Right cardiac atrium (tissue), 5 donors: ENCODE measurements at places on chromosomes 1 and 21. TPM values are rescaled to one million over a fixed set of nuclear protein-coding genes. Genes with fewer than 3 reads are reported as not detected.

LORICRIN gene
- not detected for total RNA-seq

FABP3 gene
- total RNA-seq: 2,894 TPM

DNA sequence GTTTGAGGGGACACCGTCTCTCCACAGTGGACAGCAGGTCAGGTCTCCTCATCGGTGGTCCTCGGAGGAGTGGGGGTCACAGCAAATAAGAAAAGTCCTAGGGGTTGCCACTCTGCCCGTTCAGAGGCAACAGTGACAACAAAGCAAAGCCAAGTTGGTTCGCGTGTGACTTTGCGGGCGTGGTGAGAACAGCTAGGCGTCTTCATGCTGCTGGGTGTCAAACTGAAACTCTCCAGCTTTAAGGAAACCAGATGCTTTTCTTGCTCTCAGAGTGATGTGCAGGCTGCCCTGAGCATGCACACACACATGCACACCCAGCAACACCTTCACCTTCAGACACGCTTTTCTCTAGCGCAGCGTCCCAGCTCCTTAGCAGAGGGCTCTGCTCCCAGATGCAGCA, 70.1 kb upstream of the ARHGEF16 start:
- no peak for DNase-seq

GRCh38 chr1:15684042-15684461, at the start of gene PLEKHM2:
Gene PLEKHM2 (plus strand): TSS chr1:15684320. CDS start chr1:15684559, 239 bp downstream.
- peak; percentile 85 for DNase-seq

MYBPH gene
- total RNA-seq: not detected

- DNase-seq: no peak
These were observed 2.5 kb upstream of the TMPRSS2 start for GRCh38 chr21:41510500-41510899.

- DNase-seq: no peak
These were observed 360.2 kb downstream of the ADGRL2 start for GRCh38 chr1:82160903-82161302.

TMEM183A gene
- total RNA-seq: 29.5 TPM

GRCh38 chr1:192476802-192477298, 98.7 kb upstream of the RGS1 start:
- peak; percentile 71 for DNase-seq
